Panc1 (cell line): ENCODE measurements at places on chromosomes 12 and 14. TPM values are rescaled to one million over a fixed set of nuclear protein-coding genes. Genes with fewer than 3 reads are reported as not detected.

DNA sequence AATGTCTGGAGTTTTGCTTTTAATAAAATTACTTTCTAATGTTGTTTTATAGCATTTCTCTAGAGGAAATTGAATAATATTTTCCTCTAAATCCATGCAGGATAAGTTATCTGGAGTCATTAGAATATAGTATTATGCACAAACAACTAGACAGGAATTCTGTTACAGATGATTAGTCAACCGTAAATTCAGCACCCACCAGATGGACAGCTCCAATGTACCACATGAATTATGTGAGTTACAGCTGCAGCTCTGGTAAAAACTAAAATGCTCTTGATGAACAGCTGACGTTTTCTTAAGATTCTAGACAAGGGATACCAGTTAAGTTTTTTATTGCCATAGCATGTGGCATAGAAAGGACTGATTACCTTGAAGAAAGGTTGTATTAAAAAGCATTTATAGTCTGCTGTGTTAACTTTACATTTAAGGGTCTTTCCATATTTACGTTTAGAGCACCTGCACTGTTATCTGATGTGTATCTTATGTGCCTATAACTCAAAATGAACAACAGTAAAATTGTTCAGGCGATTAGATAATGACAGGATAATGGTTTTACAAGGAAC, 321.4 kb upstream of the LRFN5 start:
- DNase-seq, result no peak

- DNase-seq, result no peak
Measured at GRCh38 chr12:47012552-47012951, 66.9 kb upstream of the PCED1B start.

GRCh38 chr12:180445-180844, 33.5 kb downstream of the SLC6A12 start:
- DNase-seq, result no peak

GRCh38 chr12:89933911-89934310, 225.3 kb upstream of the ATP2B1 start:
- no peak for DNase-seq

DNA sequence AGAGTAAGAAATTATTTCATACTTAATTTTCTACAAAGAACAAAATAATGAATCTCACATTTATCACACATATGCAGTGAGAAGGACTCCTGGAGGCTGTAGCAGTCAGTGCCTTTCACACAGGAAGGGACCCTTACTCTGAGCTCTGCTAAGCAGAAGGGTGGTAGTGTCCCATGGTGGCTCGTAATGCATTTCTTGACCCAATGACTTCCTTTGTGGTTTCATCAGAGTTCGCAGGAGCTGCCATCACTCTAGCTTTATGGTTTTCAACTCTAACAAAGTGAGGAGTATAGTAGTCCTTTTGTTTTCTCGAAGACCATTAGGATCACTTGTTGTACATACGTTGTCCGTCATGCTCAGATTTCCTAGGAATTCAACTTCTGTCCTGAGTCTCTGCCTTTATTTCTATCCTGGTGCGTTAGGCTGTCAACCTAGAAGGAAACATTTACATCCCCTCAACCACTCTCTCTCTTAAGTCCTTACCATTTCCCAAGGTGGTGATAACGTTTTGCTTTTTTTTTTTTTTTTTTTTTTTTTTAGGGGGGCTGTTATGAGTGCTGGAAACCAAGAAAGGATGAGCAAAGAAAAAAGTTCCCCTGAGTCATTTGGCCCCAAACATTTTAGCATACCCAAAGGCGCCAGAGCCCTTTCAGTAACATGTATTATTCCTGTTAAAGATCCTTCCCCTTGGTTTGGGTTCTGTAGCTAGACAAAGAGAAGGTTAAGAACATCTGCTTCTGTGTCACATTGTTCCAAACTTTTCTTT, 37.2 kb downstream of the GABARAPL1 start:
- DNase-seq, result no peak

- DNase-seq, result no peak
Measured at GRCh38 chr12:47721431-47721973, 3.8 kb downstream of the ENDOU start.

DNA sequence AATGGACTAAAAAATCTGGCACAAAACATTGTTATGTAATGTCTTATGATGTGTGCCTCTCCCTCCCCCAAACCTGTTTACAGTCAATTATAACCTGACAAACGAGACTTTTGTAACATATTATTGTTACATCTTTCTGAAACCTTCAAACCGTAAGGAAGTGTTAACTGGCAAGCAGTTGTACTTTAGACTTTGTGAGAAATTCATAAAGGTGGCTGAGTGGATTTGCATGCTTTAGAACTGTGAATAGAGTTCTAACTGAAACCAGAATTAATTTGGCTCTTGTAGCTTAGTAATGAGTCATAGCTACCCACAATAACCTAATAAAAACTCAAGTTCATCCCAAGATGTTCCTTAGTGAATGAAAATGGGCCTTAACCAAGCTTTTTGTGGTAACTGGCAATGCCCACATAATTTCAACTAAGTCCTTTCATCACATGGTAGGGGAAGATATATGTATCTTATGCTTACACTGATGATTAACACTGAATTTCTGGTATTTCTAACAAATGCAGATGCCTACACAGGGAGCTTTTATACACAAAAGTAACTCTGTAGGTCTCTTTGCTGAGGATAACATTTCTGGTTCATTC, 29.7 kb downstream of the RAD9B start:
- DNase-seq, result no peak

GRCh38 chr12:120759591-120760348, 34.1 kb downstream of the ACADS start:
- no peak for DNase-seq

The BDKRB2 gene
- 0.05 TPM for total RNA-seq

The PCED1B gene
- total RNA-seq, result 0.82 TPM

The RNASE7 gene
- total RNA-seq, result not detected

The RERGL gene
- total RNA-seq, result not detected

The TEX22 gene
- total RNA-seq, result 2.9 TPM

The GNG2 gene
- 0.23 TPM for total RNA-seq

The DTX3 gene
- 37.8 TPM for total RNA-seq
